Hematopoietic multipotent progenitor cell treated with erythropoietin and hydrocortisone succinate and interleukin-3 and kit ligand, for 17 days (in vitro differentiated cells): ENCODE measurements at places on chromosomes 13 and 19.

DNA sequence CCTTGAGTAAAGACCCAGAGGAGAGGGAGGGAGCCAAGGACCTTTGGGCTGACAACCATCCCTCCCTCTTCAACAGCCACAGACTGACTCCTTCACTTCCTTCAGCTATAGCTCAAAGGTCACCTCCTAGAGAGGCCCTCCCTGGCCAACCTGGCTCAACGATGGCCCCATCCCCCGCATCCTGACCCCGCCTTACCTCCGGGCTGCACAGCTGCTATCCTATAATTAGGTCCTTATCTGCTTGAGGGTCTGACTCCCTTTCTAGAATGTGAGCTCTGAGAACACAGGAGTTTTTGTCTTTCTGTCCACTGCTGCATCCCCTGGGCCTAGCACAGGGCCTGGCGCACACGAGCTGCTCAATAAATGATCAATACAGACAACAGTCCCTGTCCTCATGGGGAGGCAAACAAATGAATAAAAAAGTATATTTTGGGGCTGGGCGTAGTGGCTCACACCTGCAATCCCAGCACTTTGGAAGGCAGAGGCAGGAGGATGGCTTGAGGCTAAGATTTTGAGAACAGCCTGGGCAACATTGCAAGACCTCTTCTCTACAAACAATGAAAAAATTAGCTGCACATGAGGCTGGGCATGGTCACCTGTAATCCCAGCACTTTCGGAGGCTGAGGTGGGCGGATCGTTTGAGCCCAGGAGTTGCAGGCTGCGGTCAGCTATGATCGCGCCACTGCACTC is 6.6 kb upstream of the LGALS4 start:
- DNase-seq = no peak

- no peak for DNase-seq
Measured at GRCh38 chr13:27772651-27773425, 19.4 kb upstream of the GSX1 start.

DNA sequence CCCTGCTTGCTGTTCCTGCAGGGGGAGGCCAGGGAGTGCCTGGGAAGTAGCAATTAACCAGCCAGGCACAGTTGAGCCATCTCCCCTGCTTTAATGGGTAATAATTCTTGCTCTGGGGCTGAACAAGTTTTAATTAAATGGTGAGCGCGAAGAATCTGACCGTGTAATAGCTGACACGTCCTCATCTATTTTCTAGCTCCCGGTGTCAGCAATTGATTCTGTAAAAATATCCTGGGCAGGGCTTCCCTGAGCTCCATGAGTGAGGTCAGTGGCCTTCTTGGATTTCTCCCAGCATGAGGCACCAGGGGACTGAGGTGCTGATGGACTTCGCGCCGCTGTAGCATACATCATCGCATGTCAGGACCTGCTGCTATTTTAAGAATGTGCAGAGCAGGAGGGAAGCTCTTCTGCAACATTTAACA is 26.9 kb downstream of the SIPA1L3 start:
- DNase-seq = no peak

- no peak for DNase-seq
Measured at GRCh38 chr19:5335593-5335992, 5.0 kb downstream of the PTPRS start.

DNA sequence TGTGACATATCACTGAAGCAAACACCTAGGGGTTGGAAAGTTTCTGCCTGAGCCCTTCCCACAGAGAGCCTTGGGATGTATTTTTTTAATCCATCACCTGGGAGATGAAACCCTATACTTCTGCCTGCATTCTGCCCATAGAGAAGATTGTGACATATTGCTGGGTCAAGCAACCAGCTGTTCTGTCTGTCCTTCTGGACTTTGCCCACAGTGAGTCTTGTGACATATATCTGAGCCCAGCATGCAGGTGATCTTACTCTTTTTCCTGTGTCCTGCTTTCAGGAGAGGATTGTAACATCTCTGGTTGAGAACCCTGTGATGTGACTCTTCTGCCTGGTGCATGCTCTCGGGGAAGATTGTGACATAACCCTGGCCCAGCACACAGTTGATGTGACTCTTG is 24.9 kb upstream of the ZNF681 start:
- DNase-seq = no peak

DNA sequence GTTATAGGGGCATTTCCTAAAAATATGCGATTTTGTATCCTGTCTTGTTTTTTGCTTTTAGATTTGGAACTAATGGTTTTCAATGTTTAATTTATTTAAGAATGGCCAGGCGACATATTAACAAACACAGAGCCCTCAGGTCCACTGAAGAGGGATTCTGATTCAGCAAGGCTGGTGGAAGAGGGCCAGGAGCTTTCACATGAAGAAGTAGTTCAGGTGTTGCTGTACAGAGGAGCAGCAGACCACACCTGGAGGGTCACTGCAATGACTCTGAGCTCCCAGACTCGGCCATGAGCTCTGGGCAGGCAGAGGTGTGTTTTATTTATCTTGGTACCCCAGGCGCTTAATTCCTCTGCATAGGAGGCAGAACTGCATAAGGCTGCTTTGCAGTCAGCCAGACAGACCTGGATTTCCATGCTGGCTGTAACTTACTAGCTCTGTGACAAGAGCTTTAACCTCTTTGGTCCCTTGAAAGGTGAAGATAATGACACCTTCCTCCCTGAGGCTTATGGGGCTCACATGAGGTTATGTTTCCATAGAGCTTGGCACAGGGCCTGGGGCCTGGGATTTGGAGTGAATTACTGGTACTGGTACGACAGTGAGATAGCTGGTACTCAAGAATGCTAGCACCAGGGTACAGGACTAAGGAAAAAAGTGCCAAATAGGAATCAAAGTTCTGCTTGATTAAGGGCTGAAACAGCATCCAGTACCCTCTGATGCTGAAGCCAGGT is 184.7 kb downstream of the OXGR1 start:
- no peak for DNase-seq

DNA sequence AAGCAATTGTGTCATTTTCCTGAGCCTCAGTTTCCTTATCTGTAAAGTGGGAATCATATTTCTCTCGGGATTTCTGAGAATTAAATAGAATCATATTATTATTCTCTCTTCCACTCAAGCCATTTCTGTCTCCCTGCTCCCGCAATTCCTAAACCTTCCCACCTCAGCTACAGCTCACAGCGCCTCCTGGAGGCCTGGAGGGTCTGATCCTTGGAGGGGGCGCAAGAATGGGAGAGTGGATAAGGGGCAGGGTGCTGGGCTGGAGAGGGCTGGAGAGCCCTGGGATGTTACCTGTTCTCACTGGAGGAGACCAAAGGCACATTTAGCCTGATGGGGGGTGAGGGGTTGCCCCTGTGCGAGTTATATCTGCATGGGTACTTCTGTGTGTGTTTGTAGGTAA is 31.1 kb upstream of the CYP2S1 start:
- no peak for DNase-seq
